ENCODE measurements at places on chromosomes 3 and 15.
A peak's percentile ranks its signal among the peaks of the same experiment; 100 is the strongest.

DNA sequence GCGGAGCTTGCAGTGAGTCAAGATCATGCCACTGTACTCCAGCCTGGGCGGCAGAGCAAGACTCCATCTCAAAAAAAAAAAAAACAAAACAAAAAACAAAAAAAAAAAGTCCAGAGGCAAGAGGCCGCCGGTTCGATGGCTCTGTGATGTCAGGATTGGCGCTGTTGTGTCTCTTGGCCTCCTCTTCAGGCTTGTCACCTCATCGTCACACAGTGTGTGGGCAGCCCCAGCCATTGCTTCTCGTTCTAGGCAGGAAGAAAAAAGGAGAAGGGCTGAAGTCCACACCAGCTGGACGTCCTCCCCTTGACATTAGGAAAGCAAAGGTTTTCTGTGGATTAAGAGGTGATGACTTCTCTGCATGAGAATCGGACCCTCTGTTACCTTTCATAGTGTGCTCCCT is 191.1 kb downstream of the NSMCE3 start:
- no peak for DNase-seq

- no peak for DNase-seq
Measured at GRCh38 chr3:60912876-60913275, 338.4 kb downstream of the FHIT start.

- DNase-seq, result no peak
Measured at GRCh38 chr3:104779324-104779723, 587.4 kb upstream of the ALCAM start.

DNA sequence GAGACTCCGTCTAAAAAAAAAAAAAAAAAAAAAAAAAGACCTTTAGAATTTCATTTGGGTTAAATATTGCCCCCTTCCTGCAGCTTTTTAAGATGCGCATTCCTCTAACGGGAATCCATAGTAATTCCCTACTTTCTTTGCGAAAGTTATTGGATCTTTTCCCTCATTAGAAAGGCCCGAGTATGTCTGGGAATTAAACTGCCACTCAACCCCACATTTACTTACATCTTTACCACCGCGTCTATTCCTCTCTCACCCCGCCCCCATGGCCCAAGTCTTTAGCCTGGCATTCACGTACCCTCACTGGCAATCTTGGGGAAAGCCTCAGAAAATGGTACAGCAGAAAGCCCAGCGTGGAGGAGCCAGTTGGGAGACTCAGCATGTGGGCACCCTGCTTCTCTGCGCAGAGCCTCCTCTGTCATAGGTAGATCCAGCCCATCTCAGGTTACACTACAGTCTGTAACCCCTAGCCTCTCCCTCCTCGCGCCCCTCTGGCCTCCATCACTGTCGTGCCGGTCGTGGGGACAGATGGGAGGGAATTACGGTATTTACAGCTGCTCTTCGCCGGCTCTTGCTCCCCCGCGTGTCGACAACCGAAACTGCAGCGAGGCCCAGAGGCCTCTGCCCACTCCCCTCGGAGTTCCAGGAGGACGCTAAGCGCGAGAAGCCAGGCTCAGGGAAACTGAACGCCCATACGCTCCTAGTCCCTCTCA is 6.4 kb upstream of the ANKDD1A start:
- peak; percentile 77 for DNase-seq

GRCh38 chr3:141321109-141321497 is 47.2 kb upstream of the ZBTB38 start:
- DNase-seq, result no peak

DNA sequence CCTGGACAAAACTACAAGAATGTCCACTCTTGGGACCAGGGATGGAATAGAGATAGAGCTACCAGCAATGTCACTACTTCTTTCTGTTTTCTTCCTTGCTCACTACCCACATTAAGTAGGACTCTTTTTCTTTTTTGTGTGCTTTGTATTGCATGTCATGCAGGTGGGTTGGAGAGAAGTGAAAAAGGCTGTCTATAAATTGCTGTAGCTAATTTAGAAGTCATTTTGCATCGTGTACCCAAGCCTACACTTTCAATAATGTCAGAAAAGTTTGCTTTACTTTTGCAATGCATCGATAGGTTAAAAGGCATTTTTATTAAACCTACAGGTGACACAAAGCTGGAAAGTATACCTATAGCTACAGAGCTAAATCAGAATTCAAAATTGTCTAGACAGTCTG is 58.9 kb downstream of the GTF2E1 start:
- no peak for DNase-seq

DNA sequence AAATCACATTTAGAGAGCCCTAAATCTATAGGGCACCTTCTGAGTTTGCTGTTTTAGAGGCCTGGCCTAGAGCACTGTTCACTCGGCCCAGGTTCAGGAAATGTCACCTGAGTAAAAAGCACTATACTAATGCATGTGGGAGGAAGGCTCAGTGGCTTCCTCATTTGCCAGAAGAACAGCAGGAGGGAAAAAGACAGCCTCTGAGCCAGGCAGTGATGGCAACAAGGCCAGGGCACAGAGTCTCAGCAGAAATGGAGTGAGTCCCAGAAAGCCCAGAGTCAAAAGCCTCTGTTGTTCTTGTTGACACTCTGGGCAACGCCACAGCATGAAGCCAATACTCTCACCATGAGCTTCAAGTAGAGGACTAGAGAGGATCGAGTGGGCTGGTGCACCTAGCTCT is 25.9 kb downstream of the LTF start:
- no peak for DNase-seq

- no peak for DNase-seq
Measured at GRCh38 chr3:133463347-133463860, 63.5 kb downstream of the BFSP2 start.

DNA sequence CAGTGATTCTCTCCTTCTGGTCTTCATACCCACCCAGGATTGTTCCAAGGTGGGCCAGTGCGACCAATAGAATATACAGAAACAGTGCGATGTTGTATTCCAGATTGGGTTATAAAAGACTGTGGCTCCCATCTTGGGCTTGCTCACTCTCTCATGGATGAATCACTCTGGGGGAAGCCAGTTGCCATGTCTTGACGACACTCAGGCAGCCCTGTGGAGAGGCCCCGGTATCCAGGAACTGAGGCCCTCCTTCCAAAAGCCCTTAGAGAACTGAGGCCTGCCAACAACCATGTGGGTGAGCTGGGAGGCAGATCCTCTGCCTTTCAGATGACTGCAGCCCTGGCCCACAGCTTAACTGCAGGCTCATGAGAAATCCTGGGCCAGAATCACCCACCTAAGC is 57.2 kb downstream of the SH3GL3 start:
- no peak for DNase-seq

GRCh38 chr3:19945534-19945933 is 1.4 kb upstream of the RAB5A start:
- DNase-seq, result no peak

- no peak for DNase-seq
Measured at GRCh38 chr15:75673426-75674235, 25.9 kb downstream of the SNX33 start.

- DNase-seq, result no peak
Measured at GRCh38 chr15:68980786-68981185, 33.7 kb upstream of the NOX5 start.

DNA sequence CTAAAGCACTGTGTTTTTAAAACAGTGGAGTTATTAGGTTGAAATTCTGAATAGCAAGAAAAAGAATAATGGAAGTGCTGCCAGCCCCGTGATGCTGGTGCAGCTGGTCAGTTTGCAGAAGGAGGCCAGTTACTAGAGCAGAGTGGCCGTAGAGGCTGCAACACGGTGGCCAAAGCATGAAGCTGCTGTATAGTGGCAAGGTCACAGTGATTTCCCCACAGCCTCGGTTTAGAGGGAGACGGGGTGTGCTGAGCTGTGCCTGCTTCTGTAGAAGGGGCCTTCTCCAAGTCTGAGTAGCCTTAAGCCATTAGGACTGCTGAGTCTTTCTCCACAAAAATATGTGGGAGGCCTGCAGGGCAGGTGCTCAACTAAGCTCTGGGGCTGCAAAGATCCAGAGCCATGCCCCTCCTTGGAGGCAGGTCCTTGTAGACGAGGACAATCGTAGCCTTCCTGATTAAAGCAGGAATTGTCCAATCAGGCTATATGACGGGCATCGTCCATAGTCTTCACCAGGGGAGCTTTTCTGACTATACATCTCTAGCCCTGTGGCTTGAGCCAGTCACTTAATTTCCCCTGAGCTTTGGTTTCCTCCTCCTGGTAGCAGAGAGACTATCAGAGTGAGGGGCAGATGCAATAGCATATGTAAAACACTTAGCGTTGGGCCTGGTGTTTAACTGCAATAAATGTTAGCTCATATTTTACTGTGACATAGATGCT is 151.6 kb downstream of the PGPEP1L start:
- DNase-seq, result no peak

DNA sequence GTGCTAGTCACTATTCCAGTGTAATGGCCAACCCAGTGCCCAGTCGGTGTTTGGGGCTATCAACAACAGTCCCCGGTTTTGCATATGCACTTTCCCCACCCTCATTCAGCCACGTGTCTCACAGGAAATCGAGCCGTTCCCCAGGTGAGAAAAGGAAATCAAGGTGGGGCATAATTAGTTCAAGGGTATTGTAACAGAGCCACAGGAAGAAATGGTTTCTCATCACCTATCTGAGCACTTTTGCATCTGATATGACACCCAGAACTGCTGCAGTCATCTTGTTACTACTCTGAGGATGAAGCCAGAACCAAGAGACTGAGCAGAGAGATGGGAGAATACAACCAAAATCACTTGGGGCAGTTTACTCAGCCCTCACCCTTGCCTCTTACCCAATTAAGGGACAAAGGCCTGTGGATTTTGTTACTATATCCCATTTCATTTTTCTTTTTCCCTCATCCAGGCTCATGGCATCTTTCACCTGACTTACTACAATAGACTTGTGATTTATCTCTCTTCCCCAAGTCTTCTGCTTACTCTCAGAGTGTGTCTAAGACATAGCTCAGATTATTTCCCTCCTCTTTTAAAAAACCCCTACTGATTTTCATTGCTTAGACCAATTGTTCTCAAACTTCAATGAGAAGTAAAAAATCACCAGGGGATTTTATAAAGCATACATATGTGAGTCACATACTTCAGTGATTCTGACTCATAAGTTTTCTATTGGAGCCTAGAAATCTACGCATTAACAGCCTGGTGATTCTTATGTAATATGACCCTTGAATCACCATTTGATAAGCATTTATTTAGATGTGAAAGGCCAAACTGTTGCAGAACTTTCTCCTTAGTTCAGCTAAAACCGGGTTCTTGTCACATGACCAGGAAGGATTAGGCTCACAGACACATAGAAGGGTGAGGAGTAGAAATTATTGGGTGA is 40.5 kb downstream of the TRAT1 start:
- DNase-seq, result no peak

- no peak for DNase-seq
Measured at GRCh38 chr15:83064859-83065258, 2.2 kb downstream of the BTBD1 start.

DNA sequence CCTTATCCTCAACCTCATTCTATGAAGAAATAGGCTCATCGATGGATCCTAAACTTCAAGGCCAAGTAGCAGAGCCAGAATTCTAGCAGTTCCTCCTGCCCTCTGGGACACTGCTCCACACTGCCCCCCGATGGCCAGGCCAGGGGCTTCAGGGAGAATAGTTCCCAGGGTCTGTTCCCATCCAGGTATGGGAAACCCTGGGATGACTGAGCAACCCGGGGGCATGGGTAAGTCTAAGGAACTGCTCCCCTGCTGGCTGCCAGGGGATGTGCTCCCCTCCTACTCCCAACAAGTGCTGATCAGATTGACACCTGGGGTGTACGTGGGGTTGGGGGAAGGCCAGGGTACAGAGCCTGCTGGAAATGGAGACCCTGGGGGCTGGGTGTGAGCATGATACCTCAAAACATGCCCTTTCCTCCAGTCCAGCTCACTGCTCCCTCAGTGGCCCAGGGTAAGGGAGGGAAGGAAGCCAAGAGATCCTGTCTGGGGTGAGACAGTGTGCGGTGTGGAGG is 7.6 kb downstream of the ULK3 start:
- peak; percentile 49 for DNase-seq

GRCh38 chr3:72446218-72447058 is 401.8 kb downstream of the SHQ1 start:
- DNase-seq, result peak; percentile 29

DNA sequence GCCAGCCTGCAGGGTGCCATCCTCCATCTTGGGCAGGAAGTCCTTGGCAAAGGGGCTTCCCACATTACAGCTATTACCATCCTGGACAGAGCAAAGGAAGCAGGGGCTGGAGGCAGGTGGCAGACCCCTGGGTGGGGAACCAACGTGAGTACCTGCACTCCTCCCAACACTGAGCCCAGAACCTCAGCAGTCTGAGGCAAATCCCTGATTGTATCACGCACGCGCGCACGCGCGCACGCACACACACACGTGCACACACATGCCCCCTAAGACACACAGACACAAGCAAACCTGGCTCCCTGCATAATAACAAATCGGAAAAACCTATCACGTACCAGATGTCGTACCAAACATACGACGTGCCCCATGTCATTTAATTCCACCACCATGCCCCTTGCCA is 11.8 kb downstream of the POLG start:
- DNase-seq, result no peak

- no peak for DNase-seq
Measured at GRCh38 chr15:66092053-66093016, 161.2 kb downstream of the MEGF11 start.

GRCh38 chr15:72787526-72787925 is 4.0 kb upstream of the ADPGK start:
- DNase-seq, result no peak

DNA sequence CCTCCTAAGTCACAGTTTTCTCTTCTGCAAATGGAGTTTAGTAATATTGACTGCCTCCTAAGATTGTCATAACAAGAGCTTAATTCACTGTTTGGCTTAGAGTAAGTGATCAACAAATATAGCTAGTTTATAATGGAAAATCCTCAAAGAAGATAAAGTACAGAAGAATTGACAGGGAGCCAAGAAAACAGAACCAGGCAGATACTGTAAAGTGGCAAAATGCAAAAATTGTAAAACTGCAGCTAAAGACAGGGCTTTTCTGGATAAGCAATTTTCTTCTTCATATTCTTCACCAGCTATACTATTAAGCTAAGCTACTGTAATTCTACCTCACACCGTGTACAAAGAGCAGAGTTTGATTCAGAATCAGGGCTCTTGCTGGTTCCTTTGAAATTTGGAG is 148.6 kb downstream of the ARPP21 start:
- no peak for DNase-seq

- no peak for DNase-seq
Measured at GRCh38 chr3:181328346-181328745, 338.8 kb upstream of the DNAJC19 start.

DNA sequence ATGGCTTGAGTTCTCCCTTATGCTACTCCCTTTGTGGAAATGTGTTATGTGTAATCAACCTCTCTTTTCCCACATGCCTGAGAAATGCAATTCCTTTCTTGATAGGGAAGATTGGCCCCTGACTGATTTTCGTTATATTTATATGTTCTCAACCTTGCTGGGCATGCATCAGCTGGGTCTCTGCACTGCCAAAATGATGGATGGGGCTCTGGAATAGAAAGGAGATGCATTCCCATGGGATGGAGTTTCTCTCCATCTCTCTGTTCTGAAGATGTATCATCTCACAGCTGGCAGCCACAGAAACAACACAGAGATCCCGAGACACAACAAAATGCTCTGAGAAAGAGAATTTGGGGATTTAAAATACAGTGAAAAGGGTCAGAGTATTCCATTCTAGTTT is 327.7 kb upstream of the LMCD1 start:
- DNase-seq, result no peak

- no peak for DNase-seq
Measured at GRCh38 chr3:23435318-23435717, 232.2 kb downstream of the UBE2E2 start.
